ENCODE measurements at places on chromosomes 12 and 14. TPM values are rescaled to one million over a fixed set of nuclear protein-coding genes. Genes with fewer than 3 reads are reported as not detected.

Gene TPH2
- total RNA-seq: not detected

Gene SLIRP
- 101 TPM for total RNA-seq

Gene ZNF385A
- total RNA-seq: 88.4 TPM

GRCh38 chr12:18794000-18794399, 56.1 kb downstream of the CAPZA3 start:
- no peak for DNase-seq

DNA sequence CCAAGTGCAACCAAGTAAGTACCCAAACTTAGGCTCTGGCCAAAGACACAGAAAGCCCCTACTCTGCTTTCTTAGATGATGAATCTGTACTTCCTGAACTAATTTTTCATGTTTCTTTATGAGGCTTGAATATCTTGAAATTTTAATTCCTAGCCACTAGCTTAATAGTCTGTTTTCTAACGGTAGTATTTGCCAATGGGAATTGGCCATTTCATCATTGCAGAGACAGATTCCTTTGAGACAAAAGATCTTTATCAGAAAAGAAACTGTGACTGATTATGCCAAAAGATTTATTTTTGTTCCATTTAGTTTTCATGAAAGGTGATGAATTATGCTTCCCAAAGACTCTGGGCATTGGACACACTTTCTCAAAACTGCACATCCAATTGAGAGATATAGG, 48.7 kb downstream of the DAD1 start:
- no peak for DNase-seq

Data from ureter (tissue), 1 donor.